ENCODE measurements at places on chromosomes 7 and 10.

DNA sequence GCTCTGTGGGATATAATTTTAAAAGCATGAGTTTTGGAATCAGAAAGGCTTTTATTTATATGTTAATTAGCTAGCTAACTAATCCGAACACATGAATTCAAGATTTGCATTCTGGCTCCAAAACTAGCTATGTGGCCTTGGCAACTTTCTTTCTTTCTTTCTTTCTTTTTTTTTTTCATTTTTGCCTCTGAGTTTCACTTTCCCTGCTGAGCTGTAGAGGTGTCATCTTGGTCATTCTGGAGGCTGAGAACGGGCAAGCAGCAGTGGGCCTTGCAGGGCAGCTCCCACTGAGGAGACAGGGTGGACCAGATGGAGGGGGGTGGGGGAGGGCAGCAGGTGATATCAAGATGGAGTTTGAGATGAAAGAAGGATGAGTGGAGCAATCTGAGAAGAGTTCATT is 24.8 kb upstream of the SFMBT2 start:
- no peak for DNase-seq

DNA sequence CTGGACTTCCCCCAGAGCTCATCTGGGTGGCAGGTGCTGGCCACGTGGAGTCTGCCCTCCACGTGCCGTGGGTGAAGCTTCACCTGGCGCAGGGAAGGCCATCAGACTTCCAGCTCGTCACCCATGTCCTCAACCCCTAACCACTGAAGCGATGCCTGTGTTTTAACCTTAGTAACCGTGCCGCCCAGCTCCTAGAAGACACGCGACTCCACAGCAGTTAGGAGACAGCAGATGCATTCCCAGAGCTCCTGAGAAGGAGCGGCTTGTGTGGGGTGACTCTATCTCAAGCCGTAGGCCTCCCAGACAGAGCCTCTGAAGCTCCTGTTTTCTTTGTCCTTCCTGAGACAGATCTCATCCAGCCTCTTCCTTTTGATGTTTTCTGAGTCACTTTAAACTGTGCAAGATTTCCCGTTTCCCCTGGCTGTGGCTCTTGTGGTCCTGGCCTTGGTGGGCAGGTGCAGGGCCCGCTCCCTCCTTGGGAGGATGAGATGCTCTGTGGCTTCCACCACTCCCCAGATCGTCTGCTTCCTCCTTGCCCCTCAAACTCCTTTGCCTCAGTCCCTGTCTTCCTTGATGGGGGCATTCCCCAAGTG is 41.4 kb upstream of the AP5Z1 start:
- DNase-seq, result no peak

- no peak for DNase-seq
Observed at GRCh38 chr10:112481602-112482001, 34.6 kb downstream of the VTI1A start.

DNA sequence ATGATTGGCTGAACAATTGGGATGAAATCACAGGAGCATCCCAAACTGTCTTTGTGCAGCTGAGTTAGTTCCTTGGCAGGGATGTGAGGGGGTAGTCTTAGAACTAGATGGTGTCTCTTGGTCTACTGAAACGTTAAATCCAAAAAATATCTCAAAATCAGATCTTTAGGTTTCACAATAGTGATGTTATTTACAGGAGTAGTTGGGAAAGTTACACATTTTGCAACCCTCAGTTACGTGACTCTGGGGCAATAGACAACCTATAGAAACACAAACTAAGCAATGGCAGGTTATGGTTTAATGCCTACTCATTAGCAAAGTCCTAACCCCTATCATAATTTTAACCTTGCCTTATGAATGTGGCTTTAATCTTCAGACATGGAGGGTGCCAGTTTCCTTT is 24.0 kb downstream of the PKD1L1 start:
- DNase-seq, result no peak

GRCh38 chr10:101227429-101228152 is 1.7 kb downstream of the LBX1 start:
- DNase-seq, result no peak
